ENCODE measurements at places on chromosomes 16 and 17.

DNA sequence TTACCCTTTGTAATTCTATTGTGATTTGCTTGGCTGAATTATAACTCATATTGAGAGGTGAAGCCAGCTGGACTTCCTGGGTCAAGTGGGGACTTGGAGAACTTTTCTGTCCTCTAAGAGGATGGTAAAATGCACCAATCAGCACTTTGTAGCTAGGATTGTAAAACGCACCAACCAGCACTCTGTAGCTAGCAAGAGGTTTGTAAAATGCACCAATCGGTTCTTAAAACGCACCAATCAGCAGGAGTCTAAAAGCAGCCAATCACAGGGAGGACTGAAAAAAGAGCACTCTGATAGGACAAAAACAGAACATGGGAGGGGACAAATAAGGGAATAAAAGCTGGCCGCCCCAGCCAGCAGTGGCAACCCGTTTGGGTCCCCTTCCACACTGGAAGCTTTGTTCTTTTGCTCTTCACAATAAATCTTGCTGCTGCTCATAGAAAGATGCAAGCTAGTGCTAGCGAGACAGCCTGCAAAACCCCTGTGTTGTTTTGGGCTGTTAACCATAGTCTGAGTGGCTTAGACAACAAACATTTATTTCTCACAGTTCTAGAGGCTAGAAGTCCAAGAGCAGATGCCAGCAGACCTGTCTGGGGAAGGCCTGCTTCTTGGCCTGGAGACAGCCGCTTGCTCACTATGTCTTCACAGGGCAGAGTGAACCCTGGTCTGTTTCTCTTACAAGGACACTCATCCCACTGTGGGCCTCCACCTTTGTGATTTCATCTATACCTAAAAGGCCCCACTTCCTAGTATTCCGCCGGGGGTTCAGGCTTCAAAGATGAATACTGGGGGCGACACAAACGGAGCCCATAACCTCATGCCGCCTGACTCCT lies 39.0 kb upstream of the CRISPLD2 start:
- no peak for DNase-seq

- DNase-seq: no peak
Observed at GRCh38 chr16:10931134-10931533, 11.1 kb downstream of the DEXI start.

DNA sequence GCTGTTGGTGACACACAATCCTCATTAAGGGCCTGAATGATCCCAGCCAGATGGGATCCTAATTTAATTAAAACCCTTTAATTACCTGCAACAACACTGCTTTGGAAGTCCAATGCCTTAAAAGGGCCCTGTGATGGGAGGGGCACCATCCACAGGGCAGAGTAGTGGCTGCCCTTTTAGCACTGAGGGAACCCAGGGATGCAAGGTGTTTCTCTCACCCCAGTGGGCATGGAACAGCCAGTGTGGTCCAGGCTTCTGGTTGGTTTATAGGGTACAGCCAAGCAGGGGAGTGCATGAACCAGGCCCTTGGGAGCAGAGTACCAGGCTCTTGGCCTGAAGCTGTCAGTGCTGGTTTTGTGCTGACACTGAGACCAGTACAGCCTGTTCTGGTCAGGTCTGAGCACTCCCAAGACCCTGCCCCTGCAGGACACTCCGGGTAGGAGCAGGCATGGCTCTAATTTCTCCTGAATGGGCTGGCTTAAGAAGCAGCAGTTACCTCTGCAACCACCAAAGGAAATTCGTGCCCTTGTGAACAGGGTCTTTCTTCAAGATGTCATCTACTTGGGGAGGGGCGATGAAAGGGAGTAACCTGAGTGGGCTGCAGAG lies 9.9 kb downstream of the NXPH3 start:
- no peak for DNase-seq

GRCh38 chr16:12010388-12011251 lies 34.1 kb downstream of the SNX29 start:
- no peak for DNase-seq

GRCh38 chr17:13600475-13601321 lies 1.0 kb downstream of the HS3ST3A1 start:
- DNase-seq: peak; percentile 34

DNA sequence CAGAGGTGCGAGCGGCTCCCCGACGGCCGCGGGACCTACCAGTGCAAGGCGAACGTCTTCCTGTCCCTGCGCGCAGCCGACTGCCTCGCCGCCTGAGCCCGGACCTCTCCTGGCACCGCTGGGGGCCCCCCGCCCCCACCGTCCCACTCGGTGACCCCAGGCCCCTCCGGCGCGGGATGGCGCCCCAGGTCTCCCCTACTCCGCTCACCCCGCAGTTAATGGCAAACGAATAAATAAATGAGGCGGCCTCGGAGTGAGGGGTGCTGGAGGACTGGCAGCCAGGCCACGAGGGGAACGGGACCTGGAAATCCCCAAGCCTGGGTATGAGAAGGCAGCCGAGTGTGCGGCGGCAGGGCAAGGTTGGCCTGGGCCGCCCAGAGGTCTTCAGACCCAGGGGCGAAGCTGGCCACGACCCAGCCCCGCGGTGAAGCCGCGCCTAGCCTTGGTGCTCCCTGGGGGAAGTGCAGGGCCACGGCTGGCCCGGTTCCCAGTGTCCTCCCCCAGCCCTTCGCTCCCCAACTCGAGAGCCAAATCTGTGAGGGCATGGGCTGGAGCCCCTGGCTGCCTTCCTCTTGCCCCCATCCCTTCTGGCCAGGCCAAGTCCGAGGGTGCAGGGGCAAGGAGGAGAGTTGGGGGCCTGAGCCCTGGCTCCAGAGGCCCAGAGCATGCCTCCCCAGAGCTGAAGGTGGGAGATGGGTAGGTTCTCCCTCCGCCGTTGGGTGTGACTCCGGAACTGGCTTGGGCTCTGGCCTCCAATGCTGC lies 796 bp downstream of the NPB start:
- no peak for DNase-seq

- DNase-seq: no peak
Observed at GRCh38 chr16:22428654-22429053, 54.2 kb upstream of the CDR2 start.

DNA sequence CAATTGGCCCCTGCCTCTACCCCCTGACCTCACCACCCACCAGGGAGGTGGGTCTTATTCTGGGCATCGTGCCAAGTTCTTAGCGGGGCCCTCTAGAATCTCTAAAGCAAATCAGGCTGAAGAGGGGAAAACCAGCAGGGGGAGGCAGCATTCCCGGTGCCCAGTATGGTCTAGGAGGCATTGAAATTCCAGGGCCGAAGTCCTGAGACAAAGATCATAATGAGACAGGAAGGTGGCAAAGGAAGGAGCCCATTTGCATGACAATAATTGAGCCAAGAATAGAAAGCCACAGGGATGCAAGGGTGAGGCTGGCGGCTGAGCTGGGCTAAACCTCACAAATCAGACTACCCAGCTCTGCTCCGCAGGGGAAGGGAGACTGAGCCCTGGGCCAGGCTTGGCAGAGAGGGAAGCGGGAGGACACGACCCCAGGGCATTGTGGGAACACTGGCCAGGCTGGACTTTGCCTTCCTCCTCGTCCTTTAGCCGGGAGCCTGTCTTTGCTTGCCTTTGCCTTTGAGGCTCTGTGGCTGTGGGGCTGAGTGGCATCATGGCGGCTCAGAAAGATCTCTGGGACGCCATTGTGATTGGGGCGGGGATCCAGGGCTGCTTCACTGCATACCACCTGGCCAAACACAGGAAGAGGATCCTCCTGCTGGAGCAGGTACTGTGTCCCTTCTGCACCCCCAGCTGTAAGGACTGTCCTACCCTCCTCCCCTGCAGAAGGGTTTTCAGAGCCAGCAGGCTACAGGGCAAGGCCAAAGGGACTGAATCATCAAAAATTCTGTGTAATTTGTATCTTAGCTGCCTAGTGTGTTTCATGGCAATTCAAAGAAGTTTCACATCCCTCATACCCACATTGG lies at the start of gene PIPOX:
Gene PIPOX (plus strand): TSS at position 463 of the 860 bp plus-strand sequence. CDS start 85 bp downstream, at position 548.
- DNase-seq: no peak

- no peak for DNase-seq
Observed at GRCh38 chr16:27185776-27186130, 17.6 kb upstream of the KDM8 start.

Measured in activated T-cell treated with anti-CD3 and anti-CD28 coated beads, Interleukin-2, amount 50 U/mL, for 48 hours (primary cell).